Activated CD8-positive, alpha-beta T cell treated with anti-CD3 and anti-CD28 coated beads, Interleukin-2, amount 10 ng/mL, durations not matched to agents 7 days and 5 days (primary cell): ENCODE measurements at places on chromosomes 6 and 20. TPM values are rescaled to one million over a fixed set of nuclear protein-coding genes. Genes with fewer than 3 reads are reported as not detected.

Gene LAMP5
- not detected for total RNA-seq

Gene SEMG1
- total RNA-seq = not detected

Gene SAMD3
- 28.9 TPM for total RNA-seq

Gene OPRM1
- total RNA-seq = not detected

Gene GMDS
- total RNA-seq = 30.3 TPM

Gene TSBP1
- not detected for total RNA-seq

Gene BPI
- not detected for total RNA-seq
